KG1 (cell line): ENCODE measurements at places on chromosomes 1 and 21.

- no peak for DNase-seq
Observed at GRCh38 chr1:14660801-14661200, 62.3 kb downstream of the KAZN start.

DNA sequence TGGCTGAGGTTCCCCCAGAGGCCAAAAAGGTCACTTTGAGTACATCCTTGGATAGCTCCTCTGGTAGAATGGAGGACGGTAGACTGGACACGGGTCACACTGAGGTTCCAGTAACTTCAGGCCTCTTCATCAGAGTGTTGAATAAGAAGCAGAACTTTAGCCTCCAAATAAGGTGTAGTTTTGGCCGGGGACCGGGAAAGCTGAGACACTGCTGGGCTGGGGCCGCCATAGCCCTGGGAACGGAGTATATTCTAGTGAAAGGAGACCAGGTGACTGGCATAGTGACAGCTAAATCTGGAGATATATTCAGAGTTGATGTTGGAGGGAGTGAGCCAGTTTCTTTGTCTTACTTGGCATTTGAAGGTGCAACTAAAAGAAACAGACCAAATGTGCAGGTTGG lies 84.1 kb downstream of the EVA1C start:
- DNase-seq, result no peak

- DNase-seq, result no peak
Observed at GRCh38 chr1:9115351-9116205, 13.3 kb downstream of the GPR157 start.

DNA sequence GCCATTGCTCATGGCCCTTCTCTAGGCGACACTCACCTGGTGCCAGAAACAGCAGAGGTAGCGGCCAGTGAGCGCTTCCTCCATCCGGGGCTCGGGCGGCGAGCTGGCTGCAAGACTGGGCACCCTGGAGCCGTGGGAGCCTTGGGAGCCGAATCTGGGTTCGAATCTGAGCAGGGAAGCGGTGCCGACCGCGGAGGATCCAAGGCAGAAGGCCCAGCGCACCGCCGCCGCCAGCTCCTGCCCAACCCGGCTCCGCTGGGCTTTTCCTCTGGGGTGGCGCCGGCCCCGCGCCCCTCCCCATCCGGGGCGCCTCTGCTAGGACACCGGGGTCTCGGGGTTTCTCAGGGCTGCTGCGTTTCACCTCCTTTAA lies 1.7 kb upstream of the PRDM16 start:
- DNase-seq, result no peak

GRCh38 chr1:5937373-5937857 lies 54.8 kb downstream of the NPHP4 start:
- DNase-seq, result no peak

DNA sequence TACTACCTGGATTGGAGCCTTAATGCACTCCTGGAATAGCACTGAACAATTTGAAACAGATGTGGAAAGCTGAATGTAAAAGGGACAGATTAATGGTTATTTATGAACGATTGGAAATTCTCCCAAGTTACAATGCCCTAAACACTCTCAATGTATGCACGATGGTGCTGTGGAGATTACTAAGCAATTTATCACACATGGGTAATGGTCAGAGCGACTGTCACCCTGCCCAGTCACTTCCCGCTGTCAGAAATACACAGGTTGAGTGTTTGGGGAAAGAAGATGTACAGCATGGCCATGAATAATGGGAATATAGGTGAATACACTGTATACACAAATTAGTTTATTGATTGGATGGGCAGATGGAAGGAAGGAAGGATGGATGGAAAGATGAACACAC lies 342.4 kb downstream of the VAV3 start:
- DNase-seq, result no peak

DNA sequence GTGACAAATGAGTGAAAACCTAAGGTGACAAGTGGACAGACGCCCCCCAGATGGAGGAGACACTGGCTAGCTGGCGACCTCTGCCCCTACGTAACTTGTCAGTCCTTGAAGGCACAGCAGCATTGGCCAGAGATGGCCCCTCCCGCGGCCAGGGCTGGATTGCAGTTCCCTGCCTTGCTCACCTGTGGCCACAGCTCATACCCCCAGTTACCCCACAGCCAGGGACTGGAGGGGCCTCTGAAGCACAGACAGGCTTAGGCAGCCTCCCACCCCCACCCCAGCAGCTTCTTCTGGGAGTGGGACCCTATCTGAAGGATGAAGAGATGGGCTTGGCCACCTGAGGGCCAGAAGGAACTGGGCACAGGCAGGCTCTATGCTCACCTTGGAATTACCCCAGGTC lies 3.7 kb downstream of the HES3 start:
- no peak for DNase-seq

GRCh38 chr1:156618853-156619581 lies at the start of gene HAPLN2:
TSS of gene HAPLN2 (plus strand) at chr1:156619415. CDS start at chr1:156623491, 4,076 bp downstream.
- DNase-seq, result no peak

DNA sequence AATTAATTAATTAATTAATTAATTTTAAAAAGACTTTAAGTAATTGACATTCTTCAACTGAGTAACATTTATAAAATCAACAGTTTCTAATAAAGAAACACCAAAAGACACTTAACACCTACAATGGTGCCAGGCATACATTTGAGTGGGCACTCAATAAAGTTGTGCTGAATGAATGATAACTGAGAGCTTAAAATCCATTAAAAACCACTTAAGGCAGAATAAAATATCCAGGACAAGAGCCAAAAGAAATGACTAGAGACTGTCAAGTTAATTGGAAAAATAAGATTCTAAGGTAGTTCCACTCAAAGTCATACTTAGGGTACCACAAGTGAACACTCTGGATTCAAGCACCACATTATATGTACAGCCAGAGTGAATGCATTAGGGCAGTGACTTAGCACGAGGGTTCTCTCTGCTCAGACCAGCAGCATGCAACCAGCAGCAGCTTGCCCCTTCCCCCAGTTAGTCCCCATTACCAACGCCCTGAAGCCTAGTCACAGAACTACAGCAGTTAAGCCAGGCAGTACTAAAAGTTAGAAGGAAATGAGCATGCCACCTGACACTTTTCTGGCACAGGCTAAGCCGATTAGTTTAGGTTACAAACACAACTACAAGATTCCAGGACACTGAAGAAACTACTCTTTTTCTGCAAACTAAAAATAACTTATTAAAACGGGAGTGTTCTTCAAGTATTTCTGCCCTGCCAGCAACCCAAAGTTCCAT lies 46.5 kb downstream of the LUZP1 start:
- DNase-seq, result no peak

DNA sequence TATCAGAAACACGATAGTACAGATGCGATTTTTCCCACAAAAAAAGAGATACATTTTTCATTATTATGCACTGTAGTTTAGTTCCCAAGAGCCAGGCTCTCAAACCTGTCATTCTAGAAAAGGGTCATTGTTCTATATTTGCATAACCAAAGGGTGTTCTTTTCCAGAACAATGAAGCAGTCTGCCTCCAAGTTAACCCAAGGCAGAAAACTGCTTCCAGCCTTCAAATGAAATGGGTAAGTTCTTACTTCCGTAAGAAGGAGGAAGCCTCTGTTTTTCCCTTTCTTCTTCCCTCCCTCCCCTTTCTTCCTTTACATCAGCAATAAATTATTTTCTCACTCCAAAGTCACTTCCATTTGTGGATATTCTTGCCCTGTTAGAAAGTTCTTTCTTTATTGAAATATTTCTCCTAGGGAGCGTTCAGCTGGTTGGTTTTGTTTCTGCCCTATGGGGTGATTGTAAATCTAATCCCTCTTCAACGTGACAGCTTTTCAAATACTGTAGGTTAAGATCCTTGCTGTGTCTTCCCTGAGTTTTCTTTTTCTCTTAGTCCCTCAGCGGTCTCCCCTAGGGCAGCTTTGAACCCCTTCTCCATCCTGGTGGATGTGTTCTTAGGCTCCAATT lies 77.3 kb upstream of the PTGFRN start:
- DNase-seq, result no peak

DNA sequence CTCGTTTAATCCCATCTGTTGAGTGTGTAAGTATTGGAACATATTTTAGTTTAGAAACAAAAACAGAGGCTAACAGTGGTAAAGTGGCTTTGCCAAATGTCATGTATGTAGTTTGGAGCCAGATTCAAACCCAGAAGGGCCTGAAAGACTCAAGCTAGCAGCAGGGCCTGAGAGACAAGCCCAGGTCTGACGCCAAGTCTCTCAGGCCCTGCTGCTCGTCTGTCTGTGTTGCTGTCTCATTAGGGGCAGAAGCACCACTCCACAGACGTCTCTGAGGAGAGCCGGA lies 8.3 kb downstream of the CITED4 start:
- DNase-seq, result no peak

- no peak for DNase-seq
Observed at GRCh38 chr1:54228638-54229079, 28.7 kb downstream of the MRPL37 start.

DNA sequence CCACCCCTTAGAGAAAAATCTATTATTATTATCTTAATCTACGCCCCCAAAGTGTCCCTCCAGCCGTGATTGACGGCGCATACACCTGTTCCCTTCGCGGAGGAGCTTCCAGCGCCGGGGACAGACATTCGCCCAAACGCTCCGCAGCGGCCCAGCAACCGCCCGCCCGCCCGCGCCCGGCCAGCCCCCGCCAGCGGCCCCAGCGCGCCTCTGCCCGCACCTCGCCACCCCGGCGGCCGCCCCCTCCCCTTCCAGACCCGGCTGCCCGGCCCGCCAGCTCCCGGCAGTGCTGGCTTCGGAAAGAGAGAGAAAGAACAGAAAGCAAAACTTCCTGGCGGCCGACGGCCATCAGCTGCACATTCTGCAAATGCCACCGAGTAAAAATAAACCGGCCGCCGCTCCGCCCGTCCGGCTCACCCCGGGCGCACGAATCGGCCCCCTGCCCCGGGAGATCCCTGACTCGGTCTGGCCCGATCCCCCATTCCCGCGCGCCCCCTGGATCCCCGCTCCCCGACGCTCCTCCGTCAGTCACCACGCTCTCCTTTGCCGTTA lies 1.6 kb downstream of the CASZ1 start:
- DNase-seq, result no peak

GRCh38 chr1:205077934-205078311 lies 6.3 kb downstream of the TMEM81 start:
- DNase-seq, result no peak

DNA sequence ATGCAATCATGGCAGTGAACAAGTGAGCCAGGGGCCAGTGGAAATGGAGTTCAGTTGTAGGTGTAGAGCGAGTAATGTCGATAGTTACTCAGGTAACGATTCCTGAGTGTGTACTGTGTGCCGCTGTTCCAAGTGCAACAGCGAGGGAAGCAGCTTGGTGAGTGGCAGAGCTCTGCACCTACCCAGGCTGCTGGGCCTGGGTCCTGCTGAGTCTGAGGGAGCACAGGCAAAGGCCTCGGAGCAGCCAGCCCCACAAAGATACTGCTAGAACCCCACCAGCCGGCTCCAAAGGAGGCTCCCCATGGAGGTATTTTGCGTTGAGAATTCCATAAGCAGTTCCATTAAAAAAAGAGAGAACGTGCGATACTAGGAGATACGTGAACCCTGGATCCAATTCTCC lies 23.2 kb downstream of the PARP1 start:
- no peak for DNase-seq

- DNase-seq, result no peak
Observed at GRCh38 chr1:44327679-44328491, 27.2 kb downstream of the ERI3 start.

- DNase-seq, result no peak
Observed at GRCh38 chr1:155218854-155219591, 10.5 kb downstream of the MTX1 start.

DNA sequence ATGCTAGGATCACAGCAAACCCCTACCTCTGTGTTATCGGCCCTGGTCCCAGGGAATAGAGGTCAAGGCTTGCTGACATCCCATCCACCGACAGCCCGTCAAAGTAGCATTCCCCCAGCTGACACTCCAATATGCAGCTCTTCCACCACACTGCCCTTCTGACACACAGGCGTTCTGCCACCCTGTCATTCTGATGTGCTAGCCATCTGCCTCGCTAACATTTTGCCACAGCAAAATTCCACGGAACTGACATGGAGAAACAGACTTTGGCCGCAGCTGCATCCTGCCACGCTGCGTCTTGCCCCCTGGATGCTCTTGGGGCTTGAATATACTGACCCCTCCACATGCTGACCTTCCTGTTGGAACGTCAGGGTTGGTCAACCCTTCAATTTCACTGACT lies 163.2 kb upstream of the CSF3R start:
- DNase-seq, result no peak

DNA sequence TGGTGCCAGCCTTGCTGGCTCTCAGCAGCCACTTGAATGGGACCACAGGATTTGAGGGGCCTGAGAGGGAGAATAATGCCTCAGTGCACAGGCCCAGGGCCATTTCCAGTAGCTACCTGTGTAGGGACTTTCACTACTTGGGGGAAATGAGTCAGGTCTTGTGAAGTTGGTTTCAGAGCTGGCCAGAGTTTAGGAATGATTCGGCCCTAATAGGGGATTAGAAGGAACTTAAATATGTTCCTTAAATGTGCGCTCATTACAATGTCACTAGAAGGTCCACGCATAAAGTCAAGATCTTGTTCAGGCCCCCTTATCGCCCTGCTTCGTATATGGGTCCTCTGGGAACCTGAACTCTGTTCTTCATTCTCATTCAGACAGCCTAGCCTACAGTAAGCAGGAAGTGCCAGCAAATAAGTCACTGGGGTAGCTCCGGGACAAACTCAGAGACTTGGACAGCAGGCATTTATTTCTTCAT lies 5.6 kb upstream of the AKR1A1 start:
- DNase-seq, result no peak

GRCh38 chr1:64505944-64506655 lies 36.2 kb downstream of the CACHD1 start:
- DNase-seq, result no peak

GRCh38 chr21:42631142-42631541 lies 22.3 kb upstream of the PDE9A start:
- no peak for DNase-seq

- DNase-seq, result no peak
Observed at GRCh38 chr1:227934476-227935313, 13.0 kb downstream of the WNT9A start.
